Mesenchymal stem cell (in vitro differentiated cells and primary cell): ENCODE measurements at places on chromosomes 1 and 21.
A peak's percentile ranks its signal among the peaks of the same experiment; 100 is the strongest.

DNA sequence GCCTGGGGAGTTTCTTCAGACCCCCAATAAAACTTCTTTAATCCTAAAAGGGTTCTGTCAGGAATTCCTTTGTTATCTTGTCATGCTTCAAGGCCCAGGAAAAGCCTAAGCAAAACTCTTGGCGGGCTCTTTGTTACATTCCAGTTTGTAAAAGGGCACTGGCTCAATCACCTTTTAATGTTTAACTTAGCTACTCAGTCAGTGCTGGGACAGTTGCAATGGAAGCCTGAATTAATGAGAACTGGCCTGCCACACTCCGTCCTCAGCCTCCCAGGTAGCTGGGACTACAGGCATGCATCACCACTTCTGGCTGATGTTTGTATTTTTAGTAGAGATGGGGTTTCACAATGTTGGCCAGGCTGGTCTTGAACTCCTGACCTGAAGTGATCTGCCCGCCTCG, 21.3 kb upstream of the ASB17 start:
- no peak for DNase-seq

DNA sequence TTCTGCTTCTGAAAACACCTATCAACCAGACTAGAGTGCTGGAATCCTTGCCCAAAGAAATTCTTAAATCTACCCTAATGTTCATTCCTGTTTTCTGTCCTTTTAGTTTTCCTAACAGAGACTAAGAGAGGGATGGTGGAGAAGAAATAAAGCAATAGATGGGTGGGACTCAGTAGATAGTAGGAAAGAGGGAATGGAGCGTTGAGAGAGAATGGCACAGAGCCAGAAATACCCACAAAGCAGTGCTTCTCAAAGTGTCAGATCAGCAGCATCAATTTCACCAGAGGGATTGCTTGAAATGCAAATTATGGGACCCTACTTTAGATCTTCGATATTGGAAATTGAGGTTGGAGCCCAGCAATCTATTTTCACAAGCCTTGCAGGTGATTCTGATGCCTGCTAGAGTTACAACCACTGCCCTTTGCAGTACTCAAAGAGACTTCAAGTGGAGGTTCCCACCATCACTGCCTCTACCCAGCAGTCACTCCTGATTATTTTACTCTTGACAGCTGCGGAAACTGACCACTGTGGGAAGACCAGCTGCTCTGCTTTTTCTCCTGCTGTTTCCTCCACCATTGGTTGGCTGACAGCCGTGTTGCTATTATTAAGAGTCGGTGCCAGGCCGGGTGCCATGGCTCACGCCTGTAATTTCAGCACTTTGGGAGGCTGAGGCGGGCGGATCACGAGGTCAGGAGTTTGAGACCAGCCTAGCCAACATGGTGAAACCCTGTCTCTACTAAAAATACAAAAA, 11.4 kb upstream of the PRPF3 start:
- no peak for DNase-seq

DNA sequence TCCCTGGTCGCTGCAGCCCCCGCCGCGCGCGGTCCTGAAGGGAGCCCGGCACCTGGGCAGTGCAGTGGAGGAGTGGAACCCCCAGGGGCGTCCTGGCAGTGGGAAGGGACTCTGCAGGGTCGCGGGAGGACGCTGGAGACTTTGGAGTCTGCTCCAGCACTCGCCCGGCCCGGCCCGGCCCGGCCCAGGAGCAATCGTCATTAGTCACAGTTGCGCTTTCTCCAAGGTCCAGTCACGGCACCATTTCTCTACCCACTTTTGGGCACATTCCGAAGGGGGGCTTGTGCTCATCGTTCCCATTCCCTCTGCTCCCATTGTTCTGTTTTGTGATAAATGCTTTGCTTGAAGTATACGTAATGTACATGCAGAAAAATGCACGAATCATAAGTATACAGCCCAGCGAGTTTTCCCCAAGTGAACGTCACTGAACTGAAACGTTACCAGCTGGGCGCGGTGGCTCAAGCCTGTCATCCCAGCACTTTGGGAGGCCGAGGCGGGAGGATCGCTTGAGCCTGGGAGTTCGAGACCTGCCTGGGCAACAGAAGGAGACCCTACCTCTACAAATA, 999 bp downstream of the THAP3 start:
- DNase-seq = peak; percentile 59

DNA sequence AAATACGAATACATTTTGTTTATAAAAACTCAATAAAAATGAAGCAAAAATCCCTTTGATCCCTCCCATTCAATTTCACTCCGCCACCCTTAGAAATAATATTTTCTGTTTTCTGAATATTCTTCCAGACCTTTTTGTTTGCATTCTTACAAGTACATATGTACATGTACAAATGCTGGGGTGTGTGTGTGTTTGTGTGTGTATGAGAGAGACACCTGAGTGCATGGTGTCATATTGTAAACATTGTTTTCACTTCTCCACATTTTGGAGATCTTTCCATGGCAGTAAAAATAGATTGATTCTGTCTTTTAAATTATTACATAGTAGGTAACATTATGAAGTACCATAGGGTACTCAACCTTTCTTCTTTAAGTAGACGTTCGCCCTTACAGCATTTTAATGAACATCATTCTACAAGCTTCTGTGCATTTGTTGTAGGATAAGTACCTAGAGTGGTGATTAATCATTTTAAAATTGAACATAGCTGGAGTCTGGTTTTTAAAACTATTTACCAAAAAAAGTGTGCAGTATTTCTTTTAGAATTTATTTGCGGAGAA, 1.3 kb upstream of the MPC2 start:
- DNase-seq = no peak

DNA sequence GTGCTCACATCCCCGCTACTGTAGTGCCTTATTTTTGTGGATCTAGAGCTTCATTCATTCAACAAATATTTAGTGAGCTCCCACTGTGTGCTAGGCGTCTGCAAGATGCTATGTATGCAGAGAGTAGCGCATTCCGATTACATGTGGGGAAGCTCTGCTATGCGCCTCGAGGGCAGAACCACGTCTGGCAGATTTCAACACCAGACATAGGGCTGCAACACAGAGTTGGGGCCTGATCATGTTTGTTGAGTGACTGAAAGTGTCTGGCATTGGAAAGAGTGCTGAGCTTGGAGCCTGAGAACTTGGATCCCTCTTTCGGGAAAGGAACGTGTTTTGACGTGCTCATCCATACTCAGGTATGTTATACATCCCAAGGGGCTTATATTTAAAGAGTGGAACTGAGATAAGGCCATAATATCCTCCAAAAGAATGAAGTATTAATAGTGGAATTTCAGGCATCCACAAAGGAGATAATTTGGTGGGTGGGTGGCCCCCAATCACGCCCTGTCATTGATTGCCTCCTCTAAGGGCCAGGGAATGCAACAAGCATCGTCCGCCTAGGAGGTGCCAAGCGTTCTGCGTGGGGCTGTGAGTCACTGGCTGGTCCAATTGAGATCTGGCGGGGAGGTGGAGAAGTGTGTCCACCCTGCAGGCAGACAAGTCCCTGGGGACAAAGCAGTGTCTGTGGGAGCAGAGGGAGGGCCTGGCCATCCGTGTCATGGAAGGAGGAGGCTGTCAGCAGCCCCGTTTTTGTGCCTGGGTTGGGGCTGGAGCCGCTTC, 62.8 kb upstream of the ZBTB40 start:
- DNase-seq = peak; percentile 53

DNA sequence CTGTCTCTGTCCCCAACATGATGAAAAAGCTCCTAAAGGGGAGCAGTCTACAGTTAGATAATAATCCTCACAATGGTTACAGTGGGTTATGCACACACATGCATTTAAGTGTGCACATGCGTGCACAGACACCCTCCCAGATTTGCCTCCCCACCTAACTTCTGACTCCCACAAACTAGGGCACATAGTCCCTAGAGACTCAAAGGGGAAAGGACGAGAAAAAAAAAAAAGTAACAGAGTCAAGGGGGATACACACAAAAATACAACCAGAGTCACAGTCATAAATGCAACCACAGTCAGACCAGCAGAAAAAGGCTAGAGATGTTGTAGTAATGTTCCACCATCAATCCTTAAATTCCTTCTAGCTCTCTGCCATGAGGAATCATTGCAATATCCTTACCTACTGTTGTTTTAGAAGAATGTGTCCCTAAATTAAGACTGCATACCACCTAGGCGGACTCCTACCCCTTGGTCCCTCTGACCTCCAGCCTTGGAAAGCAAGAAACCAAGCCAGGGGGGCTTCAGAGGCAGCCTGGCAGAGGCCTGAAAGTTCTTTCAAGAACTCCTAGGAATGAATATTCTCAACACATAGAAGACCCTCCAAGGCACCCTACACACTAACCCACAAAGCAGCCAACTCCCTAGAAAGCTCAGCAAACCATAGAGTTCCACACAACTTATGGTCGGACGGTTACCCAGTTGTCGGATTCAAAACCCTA, 1.3 kb downstream of the CRTC2 start:
- DNase-seq = no peak

GRCh38 chr21:45284456-45284741, 3.3 kb downstream of the POFUT2 start:
- no peak for DNase-seq

DNA sequence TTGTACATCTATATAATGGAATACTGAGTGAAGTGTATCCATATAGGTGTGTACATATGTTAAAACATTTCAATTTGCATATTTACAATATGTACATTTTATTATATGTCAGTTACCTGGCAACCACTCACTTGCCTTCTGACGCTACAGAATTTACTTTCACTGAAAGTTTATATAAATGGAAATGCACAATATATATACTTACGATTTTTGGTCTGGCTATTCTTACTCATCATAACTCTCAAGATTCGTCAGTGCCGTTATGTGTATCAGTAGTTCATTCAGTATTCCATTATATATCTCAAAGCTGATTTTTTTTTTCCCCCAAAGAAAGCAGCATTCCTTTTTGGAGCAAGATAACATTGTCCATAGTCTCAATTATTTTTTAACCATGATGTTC, 138.2 kb downstream of the PCBP3 start:
- no peak for DNase-seq

GRCh38 chr21:38931291-38931690, 125.6 kb downstream of the ETS2 start:
- DNase-seq = no peak

DNA sequence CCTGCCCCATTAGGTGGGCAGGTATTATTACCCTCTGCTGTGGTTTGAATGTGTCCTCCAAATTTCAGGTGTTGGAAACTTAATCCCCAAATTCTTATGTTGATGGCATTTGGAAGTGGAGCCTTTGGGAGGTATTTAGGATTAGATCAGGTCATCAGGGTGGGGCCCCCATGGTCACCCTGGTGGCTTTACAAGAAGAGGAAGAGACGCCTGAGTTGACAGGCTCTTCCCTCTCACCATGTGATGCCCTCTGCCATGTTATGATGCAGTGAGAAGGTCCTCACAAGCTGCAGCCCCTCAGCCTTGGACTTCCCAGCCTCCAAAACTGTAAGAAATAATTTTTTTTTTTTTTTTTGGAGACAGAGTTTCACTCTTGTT, 8.8 kb upstream of the THEMIS2 start:
- DNase-seq = no peak

GRCh38 chr21:30842990-30843389, 13.4 kb upstream of the KRTAP7-1 start:
- DNase-seq = no peak

- DNase-seq = no peak
These were observed 3.3 kb upstream of the SLAMF8 start for GRCh38 chr1:159823406-159823805.

DNA sequence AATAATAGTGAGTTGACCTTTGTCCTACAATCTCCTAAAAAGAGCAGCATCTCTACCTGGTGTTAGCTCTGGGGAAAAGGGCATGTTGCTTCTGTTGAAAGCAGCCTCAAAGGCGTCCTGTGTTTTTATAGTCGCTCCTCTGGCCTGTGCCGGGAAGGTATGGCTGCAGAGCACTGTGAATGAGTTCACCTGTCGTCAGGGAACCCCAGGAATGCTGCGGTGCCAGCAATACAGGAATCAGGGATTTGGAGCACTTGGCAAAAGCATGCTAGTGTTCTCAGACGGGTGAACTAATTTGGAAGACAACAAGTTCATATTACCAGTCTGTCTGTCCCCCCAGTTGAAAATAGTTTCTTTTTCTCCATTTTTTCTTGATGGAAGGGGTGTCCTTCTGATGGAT, 60.3 kb upstream of the PGD start:
- DNase-seq = no peak

- DNase-seq = no peak
These were observed 17.2 kb downstream of the RBM15 start for GRCh38 chr1:110356379-110356778.

- no peak for DNase-seq
These were observed 58.8 kb downstream of the UCK2 start for GRCh38 chr1:165886193-165886592.

GRCh38 chr1:55894521-55894920, 679.4 kb upstream of the USP24 start:
- DNase-seq = no peak

- no peak for DNase-seq
These were observed 272.6 kb upstream of the PLXNA2 start for GRCh38 chr1:208516780-208517179.
